ENCODE measurements at places on chromosomes 2 and 18.

- DNase-seq: peak; percentile 50
Observed at GRCh38 chr2:201396595-201396994, 39.5 kb upstream of the FLACC1 start.

DNA sequence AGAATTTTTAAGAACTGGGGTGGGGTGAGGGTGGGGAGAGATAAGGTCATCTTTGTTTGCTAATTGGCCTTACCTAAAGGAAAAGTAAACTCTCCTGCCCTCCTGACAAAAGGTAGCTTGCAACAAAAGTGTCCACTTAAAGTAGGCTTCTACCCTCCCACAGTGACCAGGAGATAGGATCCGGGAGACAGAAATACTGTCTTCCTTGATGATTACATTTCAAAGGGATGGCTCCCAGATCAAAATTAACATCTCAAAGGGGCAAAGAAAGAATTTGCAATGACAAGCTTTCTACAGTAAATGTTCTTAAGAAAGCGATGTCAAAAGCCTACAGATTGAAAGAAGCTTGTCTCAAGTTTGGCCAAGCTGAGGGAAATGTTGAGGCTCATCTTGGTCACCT, 775.3 kb downstream of the CPS1 start:
- DNase-seq: no peak

DNA sequence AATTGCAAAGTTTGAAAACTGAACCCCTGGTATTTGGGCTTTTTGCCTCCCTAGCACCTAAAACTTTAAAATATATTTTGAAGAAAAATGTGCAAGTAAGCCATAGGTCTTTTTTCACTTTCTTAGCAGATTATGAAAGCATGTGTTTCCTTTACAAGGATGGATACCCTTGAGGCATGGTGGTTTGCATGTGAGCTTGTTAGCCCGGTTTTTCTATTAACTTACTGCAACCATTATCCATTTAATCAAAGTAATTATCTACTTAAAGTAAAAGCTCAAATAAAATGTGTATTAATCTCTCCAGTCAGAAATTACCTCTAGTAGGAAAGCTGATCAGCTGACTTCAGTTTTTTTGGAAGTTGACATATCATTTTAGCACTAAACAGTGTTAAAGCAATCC, 140.6 kb downstream of the EML6 start:
- DNase-seq: no peak

DNA sequence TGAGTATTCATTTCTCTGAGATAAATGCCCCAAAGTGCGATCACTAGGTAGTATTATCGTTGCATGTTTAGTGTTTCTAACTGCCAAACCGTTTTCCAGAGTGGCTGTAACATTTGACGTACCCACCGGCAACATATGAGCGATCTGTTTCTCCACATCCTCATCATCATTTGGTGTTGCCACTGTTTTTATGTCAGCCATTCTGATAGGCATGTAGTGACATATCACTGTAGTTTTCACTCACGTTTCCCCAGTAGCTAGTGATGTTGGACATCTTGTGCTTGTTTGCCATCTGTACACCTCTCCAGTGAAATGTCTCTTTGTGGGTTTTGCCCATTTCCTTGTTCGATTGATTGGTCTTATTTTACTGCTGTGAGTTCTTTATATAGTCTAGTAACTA, 63.8 kb downstream of the ACAA2 start:
- DNase-seq: no peak

DNA sequence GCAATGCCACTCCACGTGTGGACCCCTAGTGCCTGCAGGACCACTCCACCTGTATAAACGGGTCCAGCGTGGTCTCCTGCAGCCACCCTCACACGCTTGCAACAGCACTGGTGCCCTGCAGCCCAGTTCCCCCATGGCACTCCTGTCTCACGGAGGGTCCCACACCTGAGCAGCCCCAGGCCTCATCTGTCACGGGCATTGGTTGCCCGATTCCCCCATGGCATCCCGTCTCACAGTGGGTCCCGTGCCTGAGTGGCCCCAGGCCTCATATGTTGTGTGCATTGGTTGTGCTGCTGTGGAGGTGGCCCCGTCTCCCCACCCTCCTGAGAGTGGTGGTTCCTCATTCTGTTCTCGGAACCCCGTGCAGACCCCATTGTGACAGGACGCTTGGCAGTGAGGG, 43.4 kb downstream of the CTDP1 start:
- DNase-seq: no peak

DNA sequence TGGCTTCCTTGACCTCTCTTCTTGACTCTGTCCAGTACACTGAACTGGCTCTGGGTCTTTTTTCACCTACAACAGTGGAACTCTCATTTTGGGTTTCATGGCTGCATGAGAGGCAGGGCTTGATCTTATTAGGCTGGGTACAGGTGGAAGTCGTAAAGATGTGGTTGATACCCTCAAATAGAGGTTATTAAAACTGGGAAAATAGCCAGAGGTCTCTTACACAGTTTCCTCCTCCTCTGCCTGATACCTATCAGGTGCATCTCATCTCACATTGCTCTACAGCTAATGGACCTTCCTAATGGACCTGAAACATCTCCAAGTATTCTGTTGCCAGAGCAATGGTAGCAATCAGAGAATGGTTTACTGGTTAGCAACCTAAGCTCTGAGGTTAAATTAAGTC, 231.8 kb downstream of the ETAA1 start:
- no peak for DNase-seq

DNA sequence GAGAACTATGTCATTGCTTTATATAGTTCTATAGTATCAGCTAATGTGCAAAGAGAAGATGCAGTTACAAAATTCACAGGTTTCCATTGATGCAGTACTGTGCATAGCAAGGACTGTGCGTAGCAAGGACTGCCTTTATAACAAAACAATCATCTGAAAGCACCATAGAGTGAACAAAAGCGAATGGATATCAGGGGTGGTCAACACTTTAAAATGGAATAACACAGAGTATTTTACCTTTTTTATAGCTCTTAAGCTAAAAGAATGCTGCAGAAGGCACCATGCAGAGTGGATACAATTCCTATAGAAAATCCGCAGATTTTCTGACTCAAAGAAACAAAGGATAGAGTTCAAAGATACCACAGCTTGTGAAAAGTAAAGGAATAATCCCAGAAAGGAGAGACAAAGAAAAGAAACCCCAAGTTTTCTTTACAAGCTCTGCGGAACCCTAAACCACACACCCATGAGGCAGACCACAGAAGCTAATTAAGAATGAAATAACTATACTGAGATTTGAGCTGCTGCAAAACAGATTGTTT, 229.9 kb upstream of the DTNA start:
- DNase-seq: no peak

- no peak for DNase-seq
Observed at GRCh38 chr2:133400411-133400810, 167.9 kb downstream of the NCKAP5 start.

Data from NCI-H226 (cell line).